ENCODE measurements at places on chromosomes 1 and 21.

DNA sequence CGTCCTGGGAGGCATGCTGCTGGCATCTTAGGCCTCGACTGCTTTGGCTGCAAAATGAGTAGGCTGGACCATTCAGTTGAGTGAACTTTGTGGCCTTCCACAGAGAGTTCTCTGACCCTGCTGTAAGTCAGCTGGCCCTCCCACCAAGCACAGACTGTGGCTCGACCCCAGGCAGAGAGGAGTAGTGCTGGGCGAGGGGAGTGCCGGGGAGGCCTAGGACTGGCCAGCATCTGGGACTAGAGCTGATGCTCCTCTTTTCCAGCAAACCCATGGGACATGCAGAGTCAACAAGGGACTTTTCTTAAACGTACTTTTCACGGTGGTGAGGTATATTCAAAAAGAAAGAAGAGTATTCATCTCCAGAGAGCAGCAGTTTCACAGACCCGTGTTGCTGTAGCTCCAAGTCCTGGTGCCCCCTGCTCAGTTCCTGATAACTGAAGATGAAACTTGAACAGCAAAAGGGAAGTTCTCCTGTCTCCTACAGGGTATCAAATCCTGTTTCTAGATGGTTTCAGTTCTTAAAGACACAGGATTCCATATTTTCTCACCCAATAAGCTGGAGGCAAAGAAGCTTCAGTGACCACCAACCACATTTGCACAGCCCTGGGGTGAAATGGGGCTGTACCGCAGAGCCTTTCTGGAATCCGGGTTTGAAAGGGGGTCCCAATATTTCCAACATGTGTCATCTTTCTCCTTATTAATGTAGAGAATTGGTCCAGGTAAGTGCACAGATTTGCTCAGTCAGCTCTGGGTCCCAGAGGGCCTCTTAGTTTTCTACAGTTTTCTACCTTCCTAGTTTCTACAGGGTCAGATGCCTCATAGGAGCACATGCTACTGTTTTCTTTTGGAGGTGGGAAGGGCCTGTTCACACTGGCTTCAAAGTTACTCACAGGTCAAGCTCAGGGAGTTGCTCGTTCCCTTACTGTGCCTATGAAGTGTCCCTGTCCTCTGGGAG, 20.9 kb downstream of the BATF3 start:
- no peak for DNase-seq

- DNase-seq, result no peak
Observed at GRCh38 chr1:24021403-24022266, 41.5 kb upstream of the SRSF10 start.

DNA sequence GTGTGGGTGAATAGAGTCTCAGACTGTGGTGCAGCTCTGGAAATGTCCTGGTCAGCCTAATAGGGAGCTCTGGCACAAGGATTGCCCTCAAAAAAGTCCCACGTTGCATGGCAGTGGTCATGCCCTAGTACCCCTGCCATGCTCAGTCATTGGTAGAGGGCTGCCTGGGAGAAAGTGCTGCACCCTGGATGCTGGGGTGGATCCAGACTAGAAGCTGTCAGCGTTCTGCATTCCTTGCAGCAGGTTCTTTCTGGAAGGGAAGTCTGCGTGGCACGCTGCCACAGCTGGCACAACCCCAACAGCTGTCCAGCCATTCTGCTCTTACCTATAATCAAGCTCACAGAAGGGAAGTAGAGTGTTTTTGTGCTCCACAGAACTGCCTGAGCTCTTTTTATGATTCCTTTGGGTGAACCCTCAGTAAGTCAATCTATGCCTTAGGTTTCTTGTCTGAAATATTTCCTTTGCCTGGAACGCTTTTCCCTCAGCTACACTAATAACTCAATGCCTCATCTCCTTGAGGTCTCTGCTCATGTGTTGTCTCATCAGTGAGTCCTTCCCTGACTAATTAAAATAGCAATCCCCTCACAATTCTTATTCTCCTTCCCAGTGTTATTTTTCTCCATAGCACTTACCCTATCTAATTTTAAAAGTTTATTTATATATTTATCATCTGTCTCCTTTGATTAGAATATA, 61.5 kb upstream of the JAK1 start:
- DNase-seq, result no peak

DNA sequence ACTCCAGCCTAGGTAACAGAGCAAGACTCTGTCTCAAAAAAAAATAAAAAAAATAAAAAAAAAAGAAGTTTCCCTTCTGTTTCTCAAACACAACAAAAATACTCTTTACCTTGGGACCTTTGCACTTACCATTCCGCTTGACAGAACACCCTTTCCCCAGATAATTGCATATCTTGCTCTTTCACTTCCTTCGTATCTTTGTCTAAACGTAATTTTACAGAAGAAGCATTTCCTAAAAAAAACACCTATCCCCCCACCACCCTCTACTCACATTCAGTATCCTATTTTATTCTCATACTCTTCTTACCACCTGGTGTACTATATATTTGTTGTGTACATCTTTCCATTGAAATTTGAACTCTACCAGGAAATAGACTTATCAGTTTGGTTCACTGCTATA, 32.7 kb downstream of the ASH1L start:
- DNase-seq, result no peak

DNA sequence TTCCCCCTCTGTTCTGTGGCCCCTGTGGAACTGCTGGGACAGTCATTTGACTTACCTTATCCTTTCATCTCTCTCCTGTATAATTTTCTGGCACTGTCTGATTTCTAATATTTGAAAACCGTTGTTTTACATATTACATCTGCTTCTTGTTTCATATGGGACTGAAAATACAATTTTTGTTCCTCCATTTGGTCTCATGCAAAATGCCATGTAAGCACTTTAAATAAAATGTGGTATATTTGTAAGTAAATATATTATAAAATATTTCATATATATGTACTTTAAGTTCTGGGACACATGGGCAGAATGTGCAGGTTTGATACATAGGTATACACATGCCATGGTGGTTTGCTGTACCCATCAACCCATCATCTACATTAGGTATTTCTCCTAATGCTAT, 93.9 kb upstream of the PLPPR5 start:
- DNase-seq, result no peak

DNA sequence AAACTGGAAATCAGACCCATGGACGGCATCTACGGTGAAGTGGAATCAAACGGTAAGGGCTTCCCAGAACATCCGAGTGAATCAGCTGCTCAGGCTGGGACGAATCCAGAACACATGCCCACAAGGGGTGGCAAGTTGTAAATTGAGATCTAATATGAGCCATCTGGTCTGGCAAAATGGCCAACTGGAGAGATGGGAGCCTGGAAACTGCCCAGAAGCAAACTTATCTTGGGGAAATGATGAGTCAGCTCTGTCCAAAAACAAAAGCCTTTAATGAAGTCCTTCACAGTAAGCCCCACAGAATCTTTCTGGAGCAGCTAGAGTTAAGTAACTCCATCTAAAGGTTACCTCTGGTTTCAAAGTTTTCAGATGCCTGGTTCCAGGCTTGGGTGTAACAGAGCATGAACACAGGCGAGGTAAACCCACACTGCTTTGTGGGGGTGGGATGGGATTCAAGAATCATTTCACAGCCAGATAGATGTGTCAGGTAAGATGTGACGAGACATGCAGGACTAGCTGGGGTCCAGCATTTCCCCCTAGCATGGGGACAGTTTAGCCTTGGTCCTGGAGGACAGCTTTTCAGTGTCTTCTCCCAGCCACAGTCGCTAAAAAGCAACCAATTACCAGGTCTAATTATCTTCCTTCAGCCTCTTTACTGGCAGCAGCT, 10.5 kb upstream of the SRP9 start:
- DNase-seq, result no peak

DNA sequence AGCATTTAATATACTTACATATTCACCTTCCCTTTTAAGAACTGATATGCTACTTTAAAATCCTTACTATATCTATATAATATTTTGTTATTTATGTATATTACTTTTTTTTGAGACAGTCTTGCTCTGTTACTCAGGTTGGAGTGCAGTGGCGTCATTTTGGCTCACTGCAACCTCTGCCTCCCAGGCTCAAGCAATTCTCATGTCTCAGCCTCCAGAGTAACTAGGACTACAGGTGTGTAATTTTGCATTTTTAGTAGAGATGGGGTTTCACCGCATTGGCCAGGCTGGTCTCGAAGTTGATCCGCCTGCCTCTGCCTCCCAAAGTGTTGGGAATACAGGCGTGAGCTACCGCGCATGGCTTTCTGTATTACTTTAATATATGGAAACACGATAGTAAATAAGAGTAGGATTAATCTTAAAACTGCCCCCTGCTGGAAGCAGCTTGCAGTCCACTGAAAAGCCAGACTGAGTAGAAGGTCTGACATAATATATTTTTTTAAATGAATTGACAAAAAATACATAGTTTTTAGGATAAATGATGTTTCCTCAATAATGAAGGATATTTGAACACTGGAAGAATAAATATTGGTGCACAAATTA, 24.4 kb downstream of the RCAN3 start:
- DNase-seq, result peak; percentile 61

DNA sequence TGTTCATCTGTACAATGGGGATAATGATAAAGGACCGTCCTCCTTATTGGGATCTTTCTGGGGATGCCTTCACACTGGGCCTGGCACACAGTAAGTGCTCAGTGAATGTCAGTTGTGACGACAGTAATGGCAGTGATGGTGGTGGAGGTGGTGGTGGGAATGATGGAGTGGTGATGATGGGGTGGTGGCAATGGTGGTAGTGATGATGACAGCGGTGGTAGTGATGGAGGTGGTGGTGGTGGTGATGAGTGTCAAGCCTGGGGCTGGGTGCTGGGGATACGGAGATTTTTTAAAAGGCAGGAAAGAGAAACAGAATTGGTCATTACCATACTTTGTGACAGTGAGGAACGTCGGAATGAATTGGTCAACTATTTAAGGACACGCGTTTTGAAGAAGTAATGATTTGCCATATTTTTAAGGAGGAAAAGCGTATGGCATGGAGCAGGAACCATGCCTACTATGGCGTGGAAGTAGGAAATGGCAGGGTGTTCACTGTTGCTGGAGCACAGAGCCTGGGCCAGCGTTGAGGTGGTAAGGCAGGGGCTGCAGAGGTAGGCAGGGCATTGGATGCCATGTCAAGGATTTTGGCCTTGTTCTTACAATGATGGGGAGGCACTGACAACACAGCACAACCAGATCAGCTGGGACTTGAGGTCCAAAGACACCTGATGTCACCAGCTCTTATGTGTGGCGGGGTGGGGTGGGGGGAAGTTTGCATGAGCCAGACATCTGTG, 128.7 kb downstream of the ACTL8 start:
- DNase-seq, result no peak

- no peak for DNase-seq
Observed at GRCh38 chr1:84020151-84020550, 21.2 kb upstream of the TTLL7 start.

DNA sequence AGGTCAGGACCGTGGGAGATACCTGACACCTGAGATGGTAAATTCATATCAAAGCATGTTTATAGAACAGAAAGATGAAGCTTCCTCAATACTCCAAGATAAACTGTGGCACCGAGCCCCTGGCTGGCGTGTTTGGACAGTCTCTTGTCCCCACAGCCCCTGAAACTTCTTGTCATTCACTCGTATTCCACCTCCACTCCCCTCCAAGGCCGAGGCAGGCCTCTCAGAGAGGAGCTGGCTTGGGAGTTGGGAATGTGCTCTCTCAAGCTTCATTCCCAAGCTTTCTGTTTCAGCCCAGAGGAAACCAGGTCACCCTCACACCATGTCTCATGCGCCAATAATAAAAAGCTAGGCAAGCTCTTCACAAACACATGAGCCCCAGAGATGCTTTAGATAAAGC, 86.1 kb downstream of the NPHP4 start:
- no peak for DNase-seq

DNA sequence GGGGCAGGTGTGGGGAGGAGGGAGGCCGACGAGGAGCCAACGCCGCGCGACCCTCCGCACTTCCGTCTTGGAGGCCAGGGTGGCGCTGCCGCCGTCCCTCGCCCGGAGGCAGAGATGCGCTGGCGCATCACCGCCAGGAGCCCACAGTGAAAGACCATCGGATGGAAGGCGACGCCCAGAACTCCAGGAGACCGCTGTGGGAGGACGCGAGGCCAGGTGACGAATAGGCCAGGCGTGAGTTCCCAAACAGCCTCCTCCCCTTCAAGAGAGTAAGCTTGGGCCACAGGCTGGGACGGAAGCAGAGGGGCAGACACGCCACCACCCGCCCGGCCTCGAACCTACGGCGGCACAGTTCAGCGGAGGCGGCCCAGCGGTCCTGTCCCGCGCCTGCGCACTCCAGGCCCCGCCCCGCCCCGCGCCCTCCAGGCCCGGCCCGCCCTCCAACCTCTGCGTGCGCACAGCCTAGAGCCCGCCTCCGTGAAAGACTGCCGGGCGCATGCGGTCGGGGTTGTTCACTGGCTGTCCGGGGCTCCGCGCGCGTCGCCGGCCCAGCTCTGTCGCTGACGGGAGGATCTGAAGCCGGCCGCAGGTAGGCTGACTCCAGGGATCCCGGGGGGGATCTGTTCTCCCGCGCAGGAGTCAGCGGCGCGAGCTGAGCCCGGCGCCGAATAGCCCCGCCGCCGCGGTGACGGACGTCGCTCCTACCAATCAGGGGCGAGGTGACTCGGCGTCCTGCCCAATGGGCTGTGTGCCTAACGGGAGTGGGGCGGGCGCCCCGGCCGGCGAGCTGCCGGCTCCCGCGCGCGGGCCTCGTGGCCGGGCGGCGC, at the start of gene CTPS1:
TSS of gene CTPS1 (plus strand) at position 456 of the 827 bp plus-strand sequence. CDS start 3,595 bp downstream, outside the sequence.
- peak; percentile 97 for DNase-seq

DNA sequence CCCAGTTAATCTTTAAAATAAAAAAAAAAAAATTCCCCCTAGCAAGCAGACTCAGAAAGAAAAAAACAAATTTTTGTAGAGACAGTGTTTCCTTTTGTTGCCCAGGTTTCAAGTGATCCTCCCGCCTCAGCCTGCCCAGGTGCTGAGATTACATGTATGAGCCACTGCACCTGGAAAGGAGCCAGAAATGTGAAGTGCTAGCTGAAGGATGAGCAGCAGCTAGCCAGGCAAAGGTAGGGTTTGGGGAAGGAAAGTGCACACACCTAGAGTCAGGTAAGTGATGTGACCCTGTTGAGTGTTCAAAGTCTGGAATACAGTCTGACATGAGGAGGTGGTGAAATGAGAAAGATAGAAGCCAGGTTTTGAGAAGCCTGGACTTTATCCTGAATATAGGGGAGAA, 1.7 kb downstream of the AKR1A1 start:
- no peak for DNase-seq

GRCh38 chr1:60345621-60346020, 272.1 kb upstream of the C1orf87 start:
- no peak for DNase-seq

DNA sequence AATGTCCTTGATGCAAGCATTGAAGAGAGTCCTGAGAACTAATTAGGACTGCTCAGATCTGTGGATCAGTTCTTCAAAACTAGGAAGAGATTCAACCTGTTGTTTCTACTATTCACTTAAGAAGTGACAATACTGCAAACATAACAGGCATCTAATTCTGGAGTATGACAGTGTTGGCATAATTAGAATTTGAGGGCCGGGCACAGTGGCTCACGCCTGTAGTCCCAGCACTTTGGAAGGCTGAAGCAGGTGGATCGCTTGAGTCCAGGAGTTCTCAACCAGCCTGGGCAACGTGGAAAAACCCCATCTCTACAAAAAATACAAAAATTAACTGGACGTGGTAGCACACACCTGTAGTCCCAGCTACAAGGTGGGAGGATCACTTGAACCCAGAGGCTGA, 8.0 kb upstream of the FOXJ3 start:
- DNase-seq, result no peak

Data from activated naive CD4-positive, alpha-beta T cell treated with anti-CD3 and anti-CD28 coated beads, Interleukin-2, amount 50 U/mL, for 16 hours (primary cell).